Naive thymus-derived CD8-positive, alpha-beta T cell (primary cell): ENCODE measurements at places on chromosomes 6 and 20.

GRCh38 chr6:20740727-20741126 lies 206.5 kb downstream of the CDKAL1 start:
- DNase-seq, result no peak

DNA sequence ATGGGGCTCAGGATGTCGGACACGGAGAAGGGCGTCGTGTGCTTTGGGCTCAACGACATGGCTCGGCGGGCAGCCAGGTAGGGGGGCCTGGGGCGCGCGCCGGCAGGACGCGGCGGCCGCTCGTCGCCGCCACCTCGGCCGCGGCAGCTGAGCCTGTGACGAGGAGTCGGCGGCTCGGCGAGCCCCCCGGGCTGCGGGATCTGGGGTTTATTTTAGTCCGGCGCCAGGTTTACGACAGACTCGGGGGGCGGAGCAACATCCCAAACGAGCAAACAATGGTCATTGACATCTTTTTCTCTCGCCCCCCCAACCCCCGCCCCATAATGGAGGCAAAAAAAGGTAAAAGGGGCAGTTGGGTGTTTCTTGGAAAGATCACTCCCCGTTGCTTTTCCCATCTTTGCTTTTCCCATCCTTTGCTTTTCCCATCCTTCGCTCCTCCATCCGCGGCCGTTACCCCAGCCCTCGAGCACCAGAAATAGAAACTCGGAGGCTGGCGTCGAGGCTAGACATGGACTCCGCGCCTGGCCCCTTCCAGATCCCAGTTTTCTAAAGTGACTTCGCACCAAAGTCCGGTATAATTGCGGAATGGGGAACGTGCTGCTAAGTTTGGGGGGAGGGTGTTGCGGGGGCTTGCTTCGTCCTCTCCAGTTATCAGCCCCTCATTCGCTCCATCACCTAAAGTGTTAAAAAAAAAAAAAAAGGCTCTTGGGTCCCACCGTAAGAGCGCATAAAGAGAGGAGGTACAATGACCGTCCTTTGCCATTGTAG lies at the start of gene NKX2-4:
Gene NKX2-4 (minus strand): TSS at position 186 of the 768 bp plus-strand sequence. CDS start 127 bp downstream, at position 59.
- DNase-seq, result no peak

DNA sequence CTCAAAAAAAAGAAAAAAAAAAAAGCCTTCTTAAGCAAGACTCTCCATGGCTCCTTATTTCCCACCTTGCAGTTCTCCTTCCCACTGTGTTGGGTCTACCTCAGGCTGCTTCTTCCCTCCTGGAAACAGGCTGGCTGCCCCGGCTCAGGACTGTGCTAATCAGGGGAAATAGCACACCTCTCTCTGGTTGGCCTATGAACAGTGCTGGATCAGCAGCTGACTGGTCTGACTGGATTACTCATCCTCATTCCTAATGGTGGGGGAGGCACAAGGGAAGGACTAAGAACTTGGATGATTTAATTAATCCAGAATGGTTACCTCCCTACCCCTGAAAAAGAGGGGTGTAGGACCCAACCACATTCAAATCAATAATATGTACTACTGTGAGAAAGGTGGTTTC lies 3.9 kb upstream of the SRSF3 start:
- DNase-seq, result no peak

- no peak for DNase-seq
Measured at GRCh38 chr6:29959467-29959866, 17.1 kb downstream of the HLA-A start.
